ENCODE measurements at places on chromosomes 6 and 20.

GRCh38 chr6:100962466-100962865, 81.3 kb upstream of the ASCC3 start:
- DNase-seq, result no peak

DNA sequence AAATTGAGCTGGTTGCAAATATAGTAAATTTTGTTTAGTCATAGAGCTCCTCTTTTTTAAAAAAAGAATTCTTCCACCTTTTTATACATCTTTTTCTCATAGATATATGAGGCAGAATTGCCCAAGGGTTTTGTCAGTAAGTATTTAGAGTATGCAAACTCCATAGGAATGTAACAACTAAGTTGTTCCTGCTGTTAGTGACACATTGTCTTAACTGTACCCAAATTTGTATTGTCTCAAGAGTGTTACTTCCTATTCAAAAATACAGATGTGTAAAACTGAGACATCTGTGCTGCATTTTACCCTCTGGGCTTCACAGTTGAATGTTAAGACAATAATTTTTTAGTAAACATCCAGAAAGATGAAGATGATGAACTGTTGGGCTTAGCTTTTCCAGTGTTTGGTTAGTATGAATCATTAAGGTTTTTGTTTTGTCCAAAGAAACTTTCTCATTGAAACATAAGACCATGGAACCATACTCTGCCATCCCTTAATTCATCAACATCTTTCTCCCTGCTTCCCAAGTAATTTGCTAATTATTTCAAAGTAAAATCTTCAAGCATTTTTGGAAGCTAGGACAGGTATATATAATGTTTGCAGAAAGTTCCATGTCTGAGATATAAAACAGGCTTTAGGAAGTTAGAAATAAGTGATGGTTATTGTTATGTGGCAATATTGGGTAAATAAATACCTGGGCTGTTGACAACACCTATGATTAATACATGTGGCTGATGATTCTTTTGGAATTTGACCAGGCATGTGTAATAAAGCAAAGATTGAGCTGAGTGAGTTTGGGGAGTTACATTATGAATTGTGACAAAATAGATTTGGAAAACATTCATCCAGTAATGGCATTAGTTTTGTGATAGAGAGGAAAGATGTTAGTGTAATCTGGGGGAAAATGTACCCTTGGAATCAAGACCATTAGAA, 11.2 kb downstream of the OGFRL1 start:
- no peak for DNase-seq

DNA sequence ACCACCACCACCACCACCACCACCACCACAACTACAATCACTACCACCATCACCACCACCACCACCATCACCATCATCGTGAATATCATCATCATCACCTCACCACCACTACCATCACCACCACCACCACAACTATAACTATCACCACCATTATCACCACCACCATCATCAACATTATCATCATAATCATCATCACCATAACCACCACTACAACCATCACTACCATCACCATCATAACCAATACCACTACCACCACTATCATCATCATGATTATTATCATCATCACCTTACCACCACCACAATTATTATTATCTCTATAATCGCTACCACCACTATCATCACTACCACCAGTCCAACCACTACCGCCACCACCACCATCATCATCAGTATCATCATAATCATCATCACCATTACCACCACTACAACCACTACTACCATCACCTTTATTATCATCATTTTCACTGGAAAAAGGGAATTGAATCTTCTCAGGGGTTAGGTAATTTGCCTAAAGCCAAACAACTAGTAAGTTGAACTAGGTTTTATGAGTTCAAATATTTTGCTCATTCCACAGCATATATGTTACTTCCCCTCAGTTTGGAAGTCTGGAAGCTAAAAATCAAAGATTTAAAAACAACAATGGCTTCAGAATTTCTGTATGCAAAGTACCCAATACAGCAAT, 8.3 kb downstream of the RIPOR2 start:
- DNase-seq, result no peak

DNA sequence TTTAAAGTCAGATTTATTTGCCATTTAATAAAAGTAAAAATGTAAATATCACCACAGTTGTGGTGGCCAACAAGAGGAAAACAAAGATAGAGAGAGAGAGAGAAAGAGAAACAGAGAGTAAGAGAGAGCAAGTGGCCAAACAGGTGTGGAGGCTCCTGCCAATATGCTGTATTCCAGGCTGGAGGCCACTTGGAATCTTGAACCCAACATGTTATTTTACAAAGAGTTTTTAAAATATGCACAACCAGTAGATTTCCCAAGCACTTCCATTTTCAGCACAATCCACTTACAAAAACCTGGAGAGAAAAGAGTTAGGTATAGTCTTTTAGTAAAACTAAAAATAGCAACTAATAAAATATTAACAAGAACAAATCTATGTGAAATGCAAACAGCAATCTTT, 1323.1 kb upstream of the CITED2 start:
- no peak for DNase-seq

DNA sequence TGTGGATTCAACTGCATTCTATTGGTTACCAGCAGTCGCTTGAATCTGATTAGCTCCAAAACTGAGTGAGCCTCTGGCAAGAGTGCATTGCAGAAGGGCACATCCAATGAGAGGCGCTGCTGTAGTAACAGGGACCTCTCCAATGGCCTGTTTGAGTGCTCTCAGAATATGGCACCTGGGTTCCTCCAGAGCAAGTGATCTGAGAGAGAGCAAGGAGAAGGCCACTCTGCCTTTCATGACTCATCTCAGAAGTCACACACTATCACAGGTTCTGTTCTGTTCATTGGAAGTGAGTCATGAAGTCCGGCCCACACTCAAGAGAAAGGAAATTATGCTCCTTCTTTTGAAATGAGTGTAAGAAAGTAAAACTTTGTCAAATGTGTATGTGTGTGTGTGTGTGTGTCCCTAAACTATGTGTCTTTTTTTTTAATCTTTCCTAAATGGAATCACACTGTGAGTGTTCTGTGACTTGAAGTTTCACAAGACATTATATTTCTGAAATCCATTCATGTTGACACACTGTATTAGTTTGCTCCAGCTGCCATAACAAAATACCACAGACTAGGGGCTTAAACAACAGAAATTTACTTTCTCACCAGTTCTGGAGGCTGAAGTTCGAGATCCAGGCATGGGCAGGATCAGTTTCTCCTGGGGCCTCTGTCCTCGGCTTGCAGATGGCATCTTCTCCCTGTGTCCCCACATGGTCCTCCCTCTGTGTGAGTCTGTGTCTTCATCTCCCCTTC, 138.3 kb upstream of the CDYL start:
- peak; percentile 25 for DNase-seq

- no peak for DNase-seq
Observed at GRCh38 chr20:38278131-38278530, 17.6 kb upstream of the KIAA1755 start.

DNA sequence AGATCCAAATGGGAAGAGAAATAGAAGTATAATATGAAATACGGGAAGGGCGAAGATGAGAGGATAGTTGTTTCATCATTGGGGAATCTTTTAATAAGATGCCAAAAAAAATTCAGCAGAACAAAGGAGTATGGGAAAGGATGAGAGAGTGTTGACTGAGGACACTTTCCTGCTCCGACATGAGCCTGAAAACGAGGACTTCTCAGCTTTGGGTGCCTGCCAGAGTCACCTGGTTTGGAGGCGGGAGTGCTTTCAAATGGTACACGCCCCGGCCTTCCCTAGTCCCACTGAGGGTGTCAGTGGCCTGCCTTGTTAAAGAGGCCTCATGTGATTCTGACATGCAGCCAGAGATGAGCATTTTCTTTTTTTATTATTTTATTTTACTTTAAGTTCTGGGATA, 250.9 kb downstream of the ANKRD60 start:
- no peak for DNase-seq

- no peak for DNase-seq
Observed at GRCh38 chr20:44495257-44495656, 19.6 kb downstream of the TTPAL start.

GRCh38 chr20:24836661-24837299, 112.3 kb upstream of the CST7 start:
- DNase-seq, result no peak

DNA sequence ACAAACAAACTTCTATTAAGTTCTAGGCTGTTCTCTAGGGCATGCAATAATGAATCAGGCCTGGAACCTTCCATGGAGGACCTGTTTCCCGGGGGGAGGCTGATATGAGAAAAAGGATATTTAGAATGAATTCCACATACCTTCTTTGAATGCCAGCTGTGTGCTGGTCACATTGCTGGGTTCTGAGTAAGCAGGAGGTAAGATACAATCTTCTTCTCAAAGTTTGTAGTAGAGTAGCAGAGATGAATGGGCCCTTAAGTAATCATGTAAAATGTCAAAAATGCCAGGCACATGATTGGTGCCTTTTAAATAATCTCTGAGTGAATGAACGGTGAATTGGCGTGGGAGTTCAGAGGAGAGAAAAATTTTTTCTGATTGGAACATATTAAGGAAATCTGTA, 47.4 kb downstream of the TGM2 start:
- no peak for DNase-seq

All from activated naive CD8-positive, alpha-beta T cell treated with anti-CD3 and anti-CD28 coated beads, Interleukin-2, amount 50 U/mL, for 24 hours (primary cell).